NCI-H1105 treated with DMSO at 0.1 percent for 48 hours (cell line): ENCODE measurements at places on chromosomes 4 and X.

DNA sequence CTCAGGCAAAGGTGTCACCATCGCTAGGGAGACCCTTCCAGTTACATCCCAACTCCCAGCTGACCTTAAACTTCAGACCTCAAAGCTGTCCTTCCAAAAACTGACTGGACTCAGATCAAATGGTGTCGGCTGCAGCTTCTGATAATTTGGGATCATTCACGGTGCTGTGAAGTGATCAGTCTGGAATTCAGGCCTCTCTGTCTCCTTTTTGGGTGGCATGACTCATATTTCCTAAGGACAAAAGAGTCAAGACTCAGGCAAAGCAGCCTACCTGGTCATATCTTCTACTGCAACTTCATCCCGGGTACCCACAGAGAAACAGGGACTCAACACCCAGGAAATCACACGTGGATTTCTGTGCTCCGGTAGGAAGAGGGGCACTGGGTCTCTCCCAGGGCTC, 87.6 kb downstream of the SORCS2 start:
- DNase-seq, result no peak

DNA sequence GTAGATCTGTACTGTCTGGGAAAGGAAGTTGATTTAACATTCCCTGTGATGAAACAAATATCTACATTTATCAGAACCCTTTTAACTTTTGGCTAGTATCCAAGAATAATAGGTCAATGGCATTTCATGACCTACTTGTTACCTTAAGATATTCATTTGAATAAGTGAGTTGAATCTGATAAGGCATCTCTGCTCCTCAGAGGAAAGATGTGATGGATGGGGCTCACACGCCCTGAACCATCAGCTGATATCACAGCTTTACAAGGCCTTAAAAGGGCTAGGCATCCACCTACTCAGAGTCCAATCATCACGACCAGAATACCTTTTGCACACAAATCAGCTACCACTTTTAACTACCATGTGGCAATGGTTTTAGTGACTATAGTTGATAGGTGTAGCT, 90.2 kb upstream of the PDLIM3 start:
- no peak for DNase-seq

GRCh38 chr4:104446431-104447278, 48.0 kb downstream of the CXXC4 start:
- no peak for DNase-seq

- DNase-seq, result no peak
These were observed 646 bp upstream of the SLC7A11 start for GRCh38 chr4:138242834-138243156.

- DNase-seq, result no peak
These were observed 16.7 kb downstream of the GAB3 start for GRCh38 chrX:154734061-154734781.
